ENCODE measurements at places on chromosomes 12 and 14.

- no peak for DNase-seq
Observed at GRCh38 chr14:105357626-105358025, 40.7 kb upstream of the TEX22 start.

- DNase-seq = no peak
Observed at GRCh38 chr14:55399852-55400251, 11.8 kb downstream of the ATG14 start.

DNA sequence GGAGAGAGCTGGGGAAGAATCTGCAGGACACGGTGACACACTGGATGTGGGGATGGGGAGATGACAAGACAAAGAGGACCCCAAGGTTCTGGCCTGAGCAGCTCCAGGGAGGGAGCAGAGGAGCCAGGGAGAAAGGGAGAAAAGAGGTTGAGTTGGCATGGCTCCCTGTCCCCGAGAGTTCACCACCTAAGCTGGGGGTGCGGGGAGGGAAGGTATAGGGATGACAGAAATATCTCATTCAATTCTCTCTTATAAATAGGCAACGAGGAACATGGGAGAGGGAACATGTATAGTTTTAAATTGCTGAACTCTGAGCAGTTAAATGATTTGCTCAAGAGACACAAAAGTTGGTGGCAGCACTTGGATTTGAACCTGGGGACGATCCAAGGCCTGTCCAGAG, 85.1 kb downstream of the CMKLR1 start:
- no peak for DNase-seq

- no peak for DNase-seq
Observed at GRCh38 chr12:28132398-28132797, 57.9 kb upstream of the CCDC91 start.

GRCh38 chr12:120473807-120474615, 4.5 kb upstream of the SRSF9 start:
- no peak for DNase-seq

DNA sequence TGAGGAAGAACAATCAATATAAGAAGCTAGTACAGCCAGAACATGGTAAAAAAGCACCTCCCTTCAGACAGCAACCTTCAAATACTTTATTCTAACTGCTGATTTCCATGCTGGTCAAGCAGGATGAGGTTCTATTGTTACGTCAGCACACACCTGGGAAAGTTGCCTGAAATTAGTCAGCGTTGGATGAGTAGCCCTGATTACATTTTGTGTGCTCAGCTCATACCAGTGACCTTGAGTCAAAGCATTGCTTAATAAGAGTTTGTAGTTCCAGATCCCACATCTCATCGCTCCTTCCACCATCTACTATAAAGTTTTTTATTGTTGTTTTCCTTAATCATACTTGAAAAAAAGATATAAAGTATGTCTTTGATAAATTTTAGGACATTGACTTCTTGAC, 361.5 kb downstream of the EGLN3 start:
- no peak for DNase-seq

GRCh38 chr14:33404054-33404453, 465.4 kb downstream of the NPAS3 start:
- no peak for DNase-seq

All from stimulated activated CD4-positive, alpha-beta T cell treated with anti-CD3 and anti-CD28 coated beads, Interleukin-1b, Interleukin-23, amount 100 ng/mL, for 1 hour (primary cell).